ENCODE measurements at places on chromosomes 6 and 20.
A peak's percentile ranks its signal among the peaks of the same experiment; 100 is the strongest.

DNA sequence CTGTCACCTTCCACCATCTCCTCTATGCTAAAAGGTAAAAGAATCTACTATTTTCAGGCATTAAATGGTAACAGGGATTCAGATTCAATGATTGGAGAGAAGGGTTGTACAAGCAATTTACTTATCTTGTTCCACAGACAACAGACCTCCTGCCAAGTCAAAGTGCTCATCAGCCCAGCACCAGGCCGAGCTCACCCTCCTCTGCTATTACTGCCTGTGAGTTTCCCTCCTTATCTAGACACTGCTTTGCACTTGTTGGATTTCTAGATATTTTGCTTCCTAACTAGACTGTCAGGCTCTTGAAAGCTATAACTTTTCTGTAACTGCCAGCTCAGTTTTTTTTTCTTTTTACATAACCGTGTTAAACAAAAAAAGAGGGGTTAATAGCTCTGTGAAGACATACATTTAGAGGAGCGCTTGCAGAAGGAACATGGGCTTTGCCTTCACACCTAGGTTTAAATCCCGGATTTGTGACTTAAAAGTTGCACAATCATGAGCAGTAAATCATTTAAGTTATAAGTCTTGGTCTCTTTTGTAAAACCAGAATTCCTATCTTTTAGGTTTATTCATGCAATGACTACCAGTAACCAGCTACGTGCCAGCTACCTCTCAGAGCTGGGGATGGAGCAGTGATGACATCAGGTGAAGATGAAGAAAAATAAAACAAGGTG lies 1.1 kb upstream of the FAM162B start:
- H3K27ac ChIP-seq, result no peak overlapping the region
- no peaks in the 10 kb centered on the region for H3K36me3 ChIP-seq
- DNase-seq, result no peak
- H3K4me3 ChIP-seq, result no peak overlapping the region
- peaks cover 29% of the 10 kb centered on the region for H3K27me3 ChIP-seq
- H3K4me1 ChIP-seq, result peaks cover 10% of the 10 kb centered on the region

DNA sequence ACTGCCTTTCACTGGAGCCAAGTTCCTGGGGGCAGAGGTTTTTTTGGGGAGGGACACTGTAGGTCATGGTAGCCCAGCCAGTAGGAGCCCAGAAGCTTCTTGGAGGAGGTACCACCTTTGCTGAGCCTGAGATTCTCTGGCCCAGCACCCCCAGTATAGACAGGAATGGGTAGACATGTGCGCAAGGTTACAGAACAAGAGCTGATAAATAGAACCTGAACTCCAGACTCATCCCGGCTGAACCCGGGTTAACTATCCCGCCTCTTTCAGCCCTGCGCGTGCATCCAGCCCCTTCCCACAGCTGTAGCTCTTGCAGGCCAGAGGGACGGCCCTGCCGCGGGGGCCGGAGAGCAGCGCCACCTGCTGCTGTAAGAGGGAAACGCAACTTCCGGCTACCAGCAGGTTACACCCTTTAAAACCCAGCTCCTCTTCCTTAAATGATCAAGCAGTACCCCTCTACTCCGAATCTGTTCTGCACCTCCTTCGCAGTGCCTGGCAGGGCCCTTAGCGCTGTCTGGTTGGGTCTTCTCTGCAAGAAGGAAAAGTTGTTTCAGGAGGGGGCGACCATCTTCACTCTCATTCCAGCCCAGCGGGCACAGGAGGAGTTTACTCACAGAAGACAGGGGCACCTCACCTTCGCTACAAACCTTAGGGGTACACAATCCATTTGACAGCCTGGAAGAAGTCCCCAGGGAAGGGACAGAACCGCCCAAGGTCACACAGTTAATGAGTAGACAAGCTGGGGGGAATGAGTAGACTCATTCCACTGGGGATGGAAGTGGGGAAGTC lies 7.5 kb downstream of the SRXN1 start:
- no peak overlapping the region for H3K4me3 ChIP-seq
- H3K27me3 ChIP-seq, result peaks cover 14% of the 10 kb centered on the region

GRCh38 chr6:104887350-104887749 lies 27.6 kb upstream of the HACE1 start:
- no peak overlapping the region for H3K27ac ChIP-seq
- no peaks in the 10 kb centered on the region for H3K36me3 ChIP-seq
- H3K4me3 ChIP-seq, result no peak overlapping the region
- H3K27me3 ChIP-seq, result peaks cover 2% of the 10 kb centered on the region

- no peaks in the 10 kb centered on the region for H3K4me1 ChIP-seq
- DNase-seq, result no peak
- H3K4me3 ChIP-seq, result no peak overlapping the region
Observed at GRCh38 chr6:3797231-3798054, 45.9 kb upstream of the PXDC1 start.

DNA sequence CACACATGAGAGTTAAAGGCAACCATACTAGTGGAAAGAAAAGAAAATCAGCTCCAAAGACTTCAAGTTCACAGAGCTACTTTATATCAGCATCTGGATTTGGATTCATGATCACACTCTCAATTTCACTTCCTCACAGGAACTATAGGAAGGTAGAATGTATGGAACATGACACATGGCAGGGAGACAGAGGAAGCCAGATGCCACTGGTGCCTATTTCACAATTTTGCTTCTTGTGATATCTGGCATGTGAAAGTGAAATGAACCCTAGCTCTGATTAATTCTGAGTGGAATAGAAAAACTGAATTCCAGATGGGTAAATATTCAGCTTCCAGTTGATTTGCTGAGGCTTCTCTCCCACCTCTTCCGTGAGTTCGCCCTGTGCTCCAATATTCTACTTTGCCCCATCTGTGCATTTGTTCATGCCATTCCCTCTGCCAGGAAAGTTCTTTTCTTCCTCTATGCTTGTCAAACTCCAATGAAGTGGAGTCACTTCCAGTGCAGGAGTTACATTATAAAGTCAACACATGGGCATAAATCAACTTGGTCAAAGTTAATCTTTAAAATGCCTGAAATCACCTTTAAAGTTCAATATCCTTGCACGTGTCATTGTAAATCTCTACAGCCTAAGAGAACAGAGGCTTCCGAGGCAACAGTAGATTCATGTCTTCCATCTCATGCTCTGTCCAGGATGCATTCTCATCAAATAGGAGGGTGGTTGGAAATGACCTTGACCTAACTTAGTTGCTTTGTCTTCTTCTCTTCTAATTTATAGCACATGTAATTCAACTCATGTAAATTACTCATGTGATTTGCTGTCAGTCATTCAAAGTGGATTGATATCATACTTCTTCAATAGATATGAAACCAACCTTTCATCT lies 275.3 kb downstream of the HIVEP2 start:
- H3K27me3 ChIP-seq, result no peaks in the 10 kb centered on the region
- H3K36me3 ChIP-seq, result no peaks in the 10 kb centered on the region
- no peak overlapping the region for H3K27ac ChIP-seq
- DNase-seq, result no peak
- no peaks in the 10 kb centered on the region for H3K4me1 ChIP-seq

- no peak for DNase-seq
- no peaks in the 10 kb centered on the region for H3K36me3 ChIP-seq
- H3K4me3 ChIP-seq, result no peak overlapping the region
- no peaks in the 10 kb centered on the region for H3K27me3 ChIP-seq
- no peaks in the 10 kb centered on the region for H3K4me1 ChIP-seq
- no peak overlapping the region for H3K27ac ChIP-seq
Observed at GRCh38 chr6:114274836-114275235, 68.0 kb downstream of the HS3ST5 start.

GRCh38 chr6:153856929-153857376 lies 182.1 kb upstream of the OPRM1 start:
- H3K27ac ChIP-seq, result no peak overlapping the region
- DNase-seq, result no peak
- H3K36me3 ChIP-seq, result no peaks in the 10 kb centered on the region
- no peaks in the 10 kb centered on the region for H3K4me1 ChIP-seq
- H3K4me3 ChIP-seq, result no peak overlapping the region

DNA sequence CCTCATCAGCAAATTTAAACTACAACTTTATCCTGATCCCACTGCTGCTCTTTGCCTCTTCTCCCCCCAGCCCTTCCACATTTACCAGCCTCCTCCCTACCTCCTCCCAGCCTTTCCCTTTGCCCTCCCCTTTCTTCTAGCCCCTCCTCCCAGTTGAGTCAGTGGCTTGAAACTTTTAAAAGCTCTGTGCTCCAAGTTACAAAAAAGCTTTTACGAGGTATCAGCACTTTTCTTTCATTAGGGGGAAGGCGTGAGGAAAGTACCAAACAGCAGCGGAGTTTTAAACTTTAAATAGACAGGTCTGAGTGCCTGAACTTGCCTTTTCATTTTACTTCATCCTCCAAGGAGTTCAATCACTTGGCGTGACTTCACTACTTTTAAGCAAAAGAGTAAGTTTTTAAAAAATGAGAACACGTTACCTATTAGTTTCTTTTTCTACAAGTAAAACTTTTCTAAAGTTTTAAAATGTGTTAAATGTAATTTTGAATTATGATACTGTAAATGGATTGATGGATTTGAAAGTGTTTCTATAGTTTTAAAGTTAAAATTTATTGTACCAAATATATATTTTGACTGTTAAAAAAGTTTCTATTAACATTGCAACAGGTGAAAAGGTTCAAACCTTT lies at the start of gene GJA1:
Gene GJA1, plus strand, starts transcription at position 203 of the 626 bp plus-strand sequence. CDS start 11,202 bp downstream, outside the sequence.
- no peaks in the 10 kb centered on the region for H3K36me3 ChIP-seq
- peaks cover 17% of the 10 kb centered on the region for H3K4me1 ChIP-seq
- peak within 1 kb of the TSS; percentile 49 for H3K4me3 ChIP-seq
- no peak for DNase-seq

GRCh38 chr20:58330687-58331086 lies 21.2 kb downstream of the RAB22A start:
- H3K4me1 ChIP-seq, result peaks cover 3% of the 10 kb centered on the region
- H3K27me3 ChIP-seq, result no peaks in the 10 kb centered on the region
- H3K27ac ChIP-seq, result no peak overlapping the region
- H3K36me3 ChIP-seq, result peaks cover 13% of the 10 kb centered on the region
- DNase-seq, result no peak

DNA sequence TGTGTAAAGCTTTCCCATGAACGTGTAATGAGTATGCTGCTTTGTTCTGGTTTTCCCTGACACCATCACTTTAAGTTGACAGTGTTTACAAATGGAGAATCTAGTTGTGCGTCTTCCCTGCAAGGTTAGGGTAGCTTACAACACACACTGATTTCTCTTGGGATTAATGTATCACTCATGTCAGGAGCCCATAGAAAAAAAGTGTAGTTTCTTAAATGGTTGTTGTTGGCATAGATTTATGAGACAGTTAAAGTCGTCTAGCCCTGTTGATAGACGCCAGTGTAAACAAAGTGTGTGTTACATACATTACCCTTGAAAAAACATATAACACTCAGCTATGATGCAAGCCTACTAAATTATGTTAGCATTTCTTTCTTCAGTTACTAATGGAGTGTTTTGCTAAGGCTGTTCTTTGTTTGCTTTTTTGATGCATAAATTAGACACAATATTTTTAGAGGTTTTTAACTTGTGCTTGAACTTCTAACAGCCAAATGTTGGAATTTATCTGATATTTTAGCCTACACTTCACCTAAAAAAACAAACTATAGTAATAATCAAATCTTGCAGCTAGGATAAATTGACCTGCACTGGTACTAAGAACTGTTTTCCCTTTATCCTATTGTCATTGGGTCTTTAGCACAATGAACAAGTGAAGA lies 88.6 kb downstream of the RNF217 start:
- no peak overlapping the region for H3K4me3 ChIP-seq
- no peak overlapping the region for H3K27ac ChIP-seq
- H3K36me3 ChIP-seq, result no peaks in the 10 kb centered on the region
- H3K27me3 ChIP-seq, result no peaks in the 10 kb centered on the region
- no peaks in the 10 kb centered on the region for H3K4me1 ChIP-seq
- DNase-seq, result no peak

DNA sequence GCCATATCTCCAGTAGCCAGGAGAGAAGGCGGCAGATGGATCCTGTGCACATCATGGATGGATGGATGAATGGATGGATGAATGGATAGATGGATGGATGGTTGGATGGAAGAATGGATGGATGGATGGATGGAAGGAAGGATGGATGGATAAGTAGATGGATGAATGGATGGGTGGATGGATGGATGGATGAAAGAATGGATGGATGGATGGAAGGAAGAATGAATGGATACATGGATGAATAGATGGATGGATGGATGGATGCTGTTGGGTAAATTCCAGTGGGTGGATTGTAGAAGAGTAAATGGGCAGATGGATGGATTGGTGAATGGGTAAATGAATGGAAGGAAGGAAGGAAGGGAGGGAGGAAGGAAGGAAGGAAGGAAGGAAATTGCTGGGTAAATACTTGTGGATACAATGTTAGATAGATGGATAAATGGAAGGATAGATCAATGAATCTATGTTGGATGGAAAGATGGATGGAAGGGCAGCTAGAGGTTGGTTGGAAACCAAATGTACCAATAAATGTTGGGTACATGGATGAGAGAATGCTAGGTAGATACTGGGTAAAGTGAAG lies 19.5 kb downstream of the PTGIS start:
- no peak overlapping the region for H3K4me3 ChIP-seq
- no peaks in the 10 kb centered on the region for H3K27me3 ChIP-seq
- H3K4me1 ChIP-seq, result no peaks in the 10 kb centered on the region

- H3K27ac ChIP-seq, result no peak overlapping the region
- H3K36me3 ChIP-seq, result no peaks in the 10 kb centered on the region
- no peaks in the 10 kb centered on the region for H3K27me3 ChIP-seq
Observed at GRCh38 chr6:91994787-91995186, 1407.9 kb upstream of the MAP3K7 start.

- no peak overlapping the region for H3K4me3 ChIP-seq
- H3K27ac ChIP-seq, result no peak overlapping the region
- peaks cover 10% of the 10 kb centered on the region for H3K36me3 ChIP-seq
- no peak for DNase-seq
- H3K27me3 ChIP-seq, result no peaks in the 10 kb centered on the region
Observed at GRCh38 chr20:17659801-17660200, 22.2 kb downstream of the RRBP1 start.

GRCh38 chr6:41940759-41941279 lies 789 bp downstream of the CCND3 start:
- peak overlapping the region; percentile 96 for H3K4me3 ChIP-seq
- DNase-seq, result peak; percentile 20
- no peaks in the 10 kb centered on the region for H3K27me3 ChIP-seq
- H3K27ac ChIP-seq, result peak overlapping the region; percentile 68

GRCh38 chr20:5742041-5742440 lies 8.2 kb upstream of the SHLD1 start:
- no peak overlapping the region for H3K27ac ChIP-seq
- H3K4me1 ChIP-seq, result peaks cover 16% of the 10 kb centered on the region
- no peaks in the 10 kb centered on the region for H3K27me3 ChIP-seq
- no peak overlapping the region for H3K4me3 ChIP-seq
- H3K36me3 ChIP-seq, result no peaks in the 10 kb centered on the region
- DNase-seq, result no peak

GRCh38 chr20:60428651-60429050 lies 470.4 kb downstream of the CDH26 start:
- no peak for DNase-seq
- no peaks in the 10 kb centered on the region for H3K27me3 ChIP-seq
- H3K4me1 ChIP-seq, result no peaks in the 10 kb centered on the region

GRCh38 chr6:134454794-134455193 lies 136.9 kb upstream of the SGK1 start:
- no peak for DNase-seq
- H3K4me1 ChIP-seq, result peaks cover 3% of the 10 kb centered on the region
- no peaks in the 10 kb centered on the region for H3K36me3 ChIP-seq
- no peaks in the 10 kb centered on the region for H3K27me3 ChIP-seq

- H3K27ac ChIP-seq, result no peak overlapping the region
- no peak for DNase-seq
- H3K27me3 ChIP-seq, result no peaks in the 10 kb centered on the region
- H3K4me1 ChIP-seq, result peaks cover 20% of the 10 kb centered on the region
- no peak overlapping the region for H3K4me3 ChIP-seq
Observed at GRCh38 chr6:108651340-108652227, 90.9 kb downstream of the FOXO3 start.

GRCh38 chr6:152057832-152058498 lies 250.5 kb downstream of the ESR1 start:
- no peaks in the 10 kb centered on the region for H3K36me3 ChIP-seq
- no peaks in the 10 kb centered on the region for H3K27me3 ChIP-seq
- H3K27ac ChIP-seq, result no peak overlapping the region
- H3K4me3 ChIP-seq, result no peak overlapping the region
